ENCODE measurements at places on chromosomes 2 and 18. TPM values are rescaled to one million over a fixed set of nuclear protein-coding genes. Genes with fewer than 3 reads are reported as not detected.

DNA sequence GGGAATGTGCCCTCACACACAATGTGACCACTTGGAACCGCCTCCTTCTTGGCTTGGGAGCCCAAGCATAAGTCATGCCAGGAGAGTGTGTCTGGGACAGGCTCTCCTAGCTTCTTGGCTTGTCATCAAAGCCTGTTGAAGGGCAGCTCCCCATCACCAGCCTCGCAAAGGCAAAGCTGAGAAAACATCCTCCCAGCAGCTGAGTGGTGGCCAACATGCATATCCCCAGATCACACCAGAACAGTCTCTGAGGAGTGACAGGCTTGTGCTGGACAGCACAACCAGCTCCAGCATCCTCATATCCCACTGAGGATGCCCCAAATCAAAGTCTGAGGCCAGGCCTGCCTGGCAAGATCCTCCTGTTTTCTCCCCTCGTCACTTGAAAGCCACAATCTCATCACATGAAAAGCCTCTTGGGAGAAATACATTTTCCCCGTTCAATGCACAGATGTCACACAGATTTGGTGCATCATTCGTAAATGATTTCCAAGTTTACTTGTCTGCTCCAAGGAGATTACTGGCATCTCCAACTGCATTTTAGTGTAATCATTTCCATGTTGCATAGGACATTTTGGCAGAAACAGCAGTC is 269.3 kb downstream of the TTC32 start:
- DNase-seq: no peak

GRCh38 chr2:174376967-174377366 is 18.6 kb upstream of the SCRN3 start:
- no peak for DNase-seq

The VPS4B gene
- total RNA-seq: 30.1 TPM

The C2orf92 gene
- 2.8 TPM for total RNA-seq

The ERFE gene
- total RNA-seq: 0.40 TPM

DNA sequence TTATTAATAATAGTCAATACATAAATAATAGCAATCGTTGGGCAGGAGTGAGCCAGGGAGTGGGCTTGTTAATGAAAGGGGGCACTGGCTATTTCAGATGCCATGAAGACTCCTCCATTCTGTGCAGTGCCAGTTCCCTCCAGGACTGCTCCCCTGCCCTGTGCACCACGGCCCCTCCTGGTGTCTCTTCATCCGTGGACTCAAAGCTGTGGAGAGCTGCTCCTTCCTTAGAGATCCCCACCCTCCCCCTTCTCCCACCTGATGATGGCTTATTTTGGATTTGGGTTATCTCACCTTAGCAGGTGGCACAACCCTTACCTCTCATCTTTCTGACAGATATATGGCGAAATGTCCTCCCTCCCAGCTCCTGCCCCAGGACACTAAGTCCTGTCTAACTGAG is 3.1 kb upstream of the CELF4 start:
- no peak for DNase-seq

DNA sequence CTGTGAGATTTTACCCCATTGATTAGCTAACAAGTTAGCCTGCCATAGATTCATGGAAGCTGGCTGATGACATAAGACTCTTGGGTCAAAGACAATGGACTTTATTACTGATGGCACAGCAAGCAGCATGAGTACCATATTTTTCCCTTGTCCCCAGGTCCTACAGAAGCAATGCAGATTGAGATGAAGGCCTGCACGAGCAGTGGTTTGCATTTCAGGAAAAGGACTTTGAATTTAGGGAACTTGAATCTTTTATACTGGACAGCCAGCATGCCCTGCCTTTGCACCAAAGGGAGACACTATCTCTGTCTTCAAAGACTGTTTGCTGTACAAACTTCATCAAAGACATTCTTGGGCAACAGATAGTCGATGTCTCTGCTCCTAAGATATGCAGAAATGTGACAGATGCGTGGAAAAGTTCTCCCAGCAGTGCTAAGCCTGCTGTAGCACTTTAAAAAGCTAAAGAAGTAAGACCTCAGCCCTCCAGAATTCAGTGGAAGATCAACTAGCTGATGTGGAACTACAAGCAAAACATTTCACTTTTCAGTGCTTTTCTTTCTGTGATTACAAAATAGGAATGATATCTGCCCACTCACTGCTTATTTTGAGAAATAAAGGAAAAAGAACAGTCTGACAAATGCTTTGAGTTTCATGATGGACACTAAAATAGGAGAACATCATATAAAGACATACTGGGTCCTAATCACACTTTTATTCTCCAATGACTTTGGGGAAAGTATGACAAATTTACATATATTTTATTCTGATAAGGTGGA is 44.4 kb upstream of the TANK start:
- DNase-seq: no peak

The IL18R1 gene
- total RNA-seq: 18.4 TPM

The DYSF gene
- total RNA-seq: 0.07 TPM

GRCh38 chr2:55966401-55967118 is 43.0 kb upstream of the EFEMP1 start:
- no peak for DNase-seq

The KIAA2012 gene
- total RNA-seq: not detected

The TWIST2 gene
- not detected for total RNA-seq

DNA sequence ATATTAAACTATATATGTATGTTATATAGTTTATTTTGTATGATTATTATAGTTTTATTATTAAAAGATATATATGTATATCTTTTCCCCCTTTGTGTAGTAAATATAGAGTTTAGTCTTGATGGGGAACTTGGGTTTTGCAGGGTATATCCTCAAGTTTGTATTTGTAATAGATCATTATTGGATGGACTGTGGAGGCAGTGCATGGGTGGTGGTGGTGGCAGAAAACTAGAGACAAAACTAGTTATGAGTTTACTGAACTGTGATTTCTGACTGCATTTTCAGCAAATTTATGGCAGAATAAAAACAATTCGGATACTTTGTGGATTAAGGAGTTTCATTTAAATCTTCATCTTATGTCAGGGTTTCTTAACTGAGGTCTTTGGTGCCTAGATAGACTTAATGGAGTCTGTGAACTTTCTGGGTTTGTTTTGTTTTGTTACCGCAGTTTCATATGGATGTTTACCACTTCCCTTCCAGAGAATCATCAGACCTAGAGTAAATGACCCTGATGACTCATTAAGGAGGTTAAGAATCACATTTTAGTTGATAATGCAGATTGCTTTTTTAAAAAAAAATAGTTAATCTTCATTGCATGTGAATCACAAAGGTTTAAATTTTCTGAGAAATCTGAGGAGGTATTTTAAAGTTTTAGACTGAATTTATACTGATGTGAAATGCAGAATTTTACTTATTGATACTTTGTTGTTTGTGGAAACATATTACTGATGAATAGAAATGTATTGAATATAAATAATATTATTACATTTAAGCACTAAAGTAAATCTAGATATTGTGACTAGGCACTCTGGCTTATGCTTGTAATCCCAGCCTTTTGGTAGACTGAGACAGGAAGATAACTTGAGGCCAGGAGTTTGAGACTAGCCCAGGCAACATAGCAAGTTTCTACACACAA is 14.5 kb downstream of the EPC2 start:
- DNase-seq: no peak

DNA sequence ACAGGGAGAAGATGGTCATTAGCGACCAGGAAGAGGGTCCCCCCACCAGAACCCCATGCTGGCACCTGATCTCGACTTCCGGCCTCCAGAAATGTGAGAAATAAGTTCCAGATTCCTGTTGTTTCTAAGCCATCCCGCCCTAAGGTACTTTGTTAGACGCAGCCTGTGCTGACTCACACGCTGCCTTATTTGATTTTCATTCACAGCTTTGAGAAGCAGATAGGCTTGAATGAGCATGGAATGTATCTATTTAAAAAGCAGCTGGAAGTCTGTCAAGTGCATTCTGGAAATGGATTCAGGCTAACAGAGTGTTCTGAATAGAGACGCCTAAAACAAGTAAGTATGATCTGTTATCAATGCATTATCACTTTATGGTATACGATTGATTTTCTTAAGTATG is 8.3 kb upstream of the IL1R2 start:
- no peak for DNase-seq

The REG3A gene
- total RNA-seq: not detected

- DNase-seq: no peak
Measured at GRCh38 chr18:60543646-60544045, 171.1 kb upstream of the MC4R start.

The EIF2AK3 gene
- 10.0 TPM for total RNA-seq

GRCh38 chr18:39168723-39169122 is 1603.1 kb upstream of the CELF4 start:
- DNase-seq: no peak

- no peak for DNase-seq
Measured at GRCh38 chr2:215410932-215411285, 25.0 kb downstream of the FN1 start.

DNA sequence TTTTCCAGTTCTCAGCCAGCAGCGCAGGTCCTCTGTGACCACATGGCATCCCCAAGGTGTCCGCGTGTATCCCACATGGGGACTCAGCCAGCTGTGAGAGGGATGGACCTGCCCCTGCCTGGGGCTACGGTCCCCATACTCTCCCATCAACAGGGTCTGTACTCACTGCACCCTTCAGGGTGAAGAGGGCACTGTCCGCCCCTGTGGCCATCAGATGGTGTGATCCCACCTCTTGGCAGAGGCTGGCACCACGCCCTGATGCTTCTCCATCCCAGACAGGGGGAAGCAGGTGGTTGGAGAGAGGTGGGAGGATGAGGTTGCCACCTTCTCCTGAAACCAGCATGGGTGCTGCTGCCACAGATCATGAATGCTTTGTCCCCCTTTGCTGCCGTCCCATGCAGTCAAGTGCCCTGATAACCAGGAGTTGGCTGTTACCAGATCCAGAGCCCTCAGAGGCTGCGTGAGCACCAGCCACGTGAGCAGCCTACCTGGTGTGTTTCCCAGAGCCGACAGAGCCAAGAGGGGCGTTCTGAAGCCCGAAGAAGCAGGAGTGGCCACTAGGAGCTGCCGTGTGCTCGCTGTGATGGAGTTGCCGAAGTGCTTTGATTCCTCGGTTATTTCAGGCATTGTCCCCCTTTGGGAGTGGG is 93.9 kb downstream of the SH3RF3 start:
- no peak for DNase-seq

DNA sequence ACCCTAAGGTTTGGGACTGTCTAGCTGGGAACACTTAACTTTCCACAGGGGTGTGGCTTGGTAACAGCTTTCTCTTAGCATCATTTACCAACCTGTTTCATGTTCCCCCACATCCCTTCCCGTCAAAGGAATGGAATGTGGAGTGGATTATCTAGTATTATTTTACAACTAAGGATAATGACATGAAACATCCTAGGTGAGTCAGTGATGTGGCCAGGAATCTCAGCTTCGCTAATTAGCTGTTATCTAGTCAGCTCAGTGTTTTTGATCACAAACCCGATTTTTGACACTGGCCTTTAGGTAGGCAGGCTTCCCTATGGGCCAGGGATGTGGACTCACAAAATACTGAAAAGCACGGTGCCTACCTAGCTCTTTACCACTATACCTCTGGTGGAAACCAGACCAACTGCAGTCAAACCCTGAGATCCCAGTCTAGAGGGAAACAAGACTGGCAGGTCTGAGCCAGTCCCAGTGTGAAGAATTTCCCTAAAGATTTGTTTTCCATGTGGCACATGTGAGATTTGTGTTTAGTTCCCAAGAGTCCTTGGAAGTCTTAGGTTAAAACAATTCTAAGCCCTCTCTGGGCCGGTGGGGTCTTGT is 2.8 kb upstream of the NRP2 start:
- no peak for DNase-seq

DNA sequence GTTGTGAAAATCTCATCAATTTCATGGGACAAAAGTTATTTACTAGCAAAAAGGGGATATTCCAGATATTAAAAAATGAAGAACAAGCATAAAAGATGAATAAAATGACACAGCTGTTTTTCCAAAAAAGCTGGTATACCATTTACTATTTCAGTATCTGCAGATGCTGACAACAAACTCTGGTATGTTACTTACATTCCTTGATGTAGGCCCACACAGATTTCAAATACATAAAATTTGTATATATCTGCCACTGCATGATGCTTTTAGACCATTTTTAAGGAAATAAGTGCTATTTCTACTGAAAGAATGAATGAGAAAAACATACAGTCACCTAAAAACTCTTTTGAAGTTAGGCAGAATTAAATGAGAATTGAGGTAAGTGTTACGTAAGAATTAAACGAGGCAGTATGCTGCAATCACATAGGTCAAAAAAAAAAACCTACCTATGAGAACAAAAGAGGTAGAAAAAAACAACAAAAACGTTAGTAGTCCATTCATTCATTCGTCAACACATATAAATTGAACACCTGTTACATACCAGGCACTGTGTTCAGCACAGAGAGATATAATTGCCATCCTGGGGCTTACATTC is 32.5 kb downstream of the ARL5A start:
- DNase-seq: no peak

- no peak for DNase-seq
Measured at GRCh38 chr2:80053522-80054345, 250.8 kb downstream of the LRRTM1 start.

GRCh38 chr2:129466389-129466788 is 513.1 kb upstream of the RAB6C start:
- no peak for DNase-seq

- DNase-seq: no peak
Measured at GRCh38 chr18:74645679-74646078, 48.0 kb downstream of the ZNF407 start.

- no peak for DNase-seq
Measured at GRCh38 chr2:72363406-72363805, 215.7 kb upstream of the CYP26B1 start.

The FSIP2 gene
- total RNA-seq: not detected

GRCh38 chr2:85472261-85472660 is 53.7 kb downstream of the SH2D6 start:
- no peak for DNase-seq

The SIGLEC15 gene
- total RNA-seq: not detected

The PIK3C3 gene
- 35.4 TPM for total RNA-seq

DNA sequence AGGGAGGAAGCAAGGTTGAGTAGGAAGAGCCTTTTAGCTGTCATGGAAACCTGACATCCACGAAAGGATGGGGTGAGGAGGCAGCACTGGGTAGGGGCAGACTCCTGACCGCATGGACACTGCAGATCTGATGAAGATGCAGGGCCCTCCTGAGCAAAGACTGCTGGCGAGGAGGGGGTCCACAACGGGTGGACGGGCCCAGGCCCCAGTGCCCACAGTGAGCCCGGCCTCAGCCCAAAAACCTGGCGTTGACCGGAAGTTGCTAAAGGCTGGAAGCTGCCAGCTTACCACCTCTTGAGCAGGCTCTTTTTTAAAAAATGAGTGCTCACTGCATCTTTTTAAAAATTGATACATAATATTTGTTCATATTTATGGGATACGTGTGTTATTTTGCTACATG is 247.3 kb downstream of the SH3BP4 start:
- DNase-seq: no peak

DNA sequence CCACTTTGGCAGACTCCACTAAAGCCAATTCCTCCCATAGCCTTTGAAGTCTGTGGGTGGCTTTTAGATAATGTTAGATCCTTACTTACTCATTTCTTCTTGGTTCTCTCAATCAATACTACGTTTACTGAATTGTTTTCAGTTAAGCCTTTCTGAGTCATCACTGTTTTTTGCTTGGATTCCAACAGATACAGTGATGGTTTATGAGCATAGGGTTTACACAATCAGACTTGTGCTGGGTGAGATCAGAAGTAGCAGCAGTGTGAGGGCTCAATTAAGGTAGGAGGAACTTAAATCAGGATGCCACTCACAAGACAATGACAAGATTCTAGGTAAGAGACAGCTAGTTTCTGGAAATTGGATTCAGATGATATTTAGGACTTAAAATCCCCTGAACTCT is 297.7 kb upstream of the DOK6 start:
- DNase-seq: no peak

The MREG gene
- total RNA-seq: 3.9 TPM

The GAL3ST2 gene
- total RNA-seq: not detected

Measured in activated naive CD4-positive, alpha-beta T cell treated with anti-CD3 and anti-CD28 coated beads for 36 hours (primary cell).